Activated CD4-positive, alpha-beta T cell treated with anti-CD3 and anti-CD28 coated beads, Interleukin-2, amount 50 U/mL, for 4 hours (primary cell): ENCODE measurements at places on chromosomes 5 and 9.
A peak's percentile ranks its signal among the peaks of the same experiment; 100 is the strongest.

- DNase-seq = no peak
These were observed 610.4 kb upstream of the CDH10 start for GRCh38 chr5:25255128-25255527.

DNA sequence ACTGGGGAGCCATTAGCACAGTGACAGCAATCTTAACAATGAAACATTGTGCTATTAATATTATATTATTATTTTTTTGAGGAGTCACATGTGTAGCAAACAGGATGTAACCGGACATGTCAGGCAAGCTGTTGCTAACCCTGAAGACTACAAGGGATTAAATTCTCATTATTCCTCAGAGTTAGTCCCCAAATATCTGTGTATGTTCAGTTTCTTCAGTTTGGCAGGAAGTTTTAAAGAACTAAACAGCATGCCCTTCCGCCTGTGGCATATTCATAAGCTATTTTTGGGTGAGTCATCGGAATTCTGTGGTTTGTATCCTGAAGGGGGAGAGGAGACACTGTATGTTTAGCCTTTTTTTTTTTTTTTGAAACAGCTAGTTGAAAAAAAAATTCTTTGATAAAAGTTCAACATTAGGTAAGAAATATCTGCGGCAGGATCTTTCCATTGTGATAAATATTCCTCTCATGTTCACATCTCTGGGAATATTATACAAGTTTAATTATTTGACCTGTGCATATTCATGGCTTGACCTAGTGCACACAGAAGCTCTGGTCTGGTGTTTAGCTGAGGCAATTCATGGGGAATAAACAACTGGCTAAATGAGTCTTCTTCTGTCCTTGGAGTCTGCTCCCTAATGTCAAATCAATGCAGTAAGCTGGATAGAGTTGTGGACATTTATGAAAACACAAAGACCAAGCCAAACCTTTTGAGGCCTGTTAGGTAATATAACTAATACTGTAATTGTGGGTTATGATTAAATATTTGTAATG lies 202.7 kb upstream of the CDKN2B start:
- DNase-seq = no peak

DNA sequence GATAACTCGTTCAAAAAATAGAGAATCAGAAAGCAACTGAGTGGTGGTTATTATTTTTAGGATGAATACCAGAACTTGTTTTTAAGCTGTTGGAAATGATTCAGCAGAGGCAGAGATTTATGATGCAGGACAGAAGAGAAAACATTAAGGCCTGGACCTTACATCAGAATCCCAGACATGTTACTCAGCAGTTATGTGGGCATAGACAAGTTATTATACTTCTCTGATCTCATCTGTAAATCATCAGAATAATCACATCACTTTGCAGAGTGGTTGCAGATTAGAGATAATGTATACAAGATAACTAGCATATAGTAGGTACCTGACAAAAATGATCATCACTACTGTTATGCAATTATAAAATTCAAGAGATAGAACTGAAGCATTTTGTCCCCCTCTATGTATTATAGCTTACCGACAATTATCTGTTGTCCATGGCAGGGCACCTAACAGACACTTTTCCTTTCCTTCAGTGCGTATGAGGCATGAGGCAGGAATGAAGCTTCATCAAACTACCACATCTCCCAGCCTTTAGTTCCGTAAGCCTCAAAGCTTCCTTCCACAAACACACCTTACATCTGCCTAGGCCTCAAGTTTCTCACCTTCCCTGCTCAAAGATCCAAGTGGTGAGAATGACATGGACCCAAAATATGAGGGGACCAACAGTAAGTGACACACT lies 165.9 kb downstream of the DENND1A start:
- no peak for DNase-seq

DNA sequence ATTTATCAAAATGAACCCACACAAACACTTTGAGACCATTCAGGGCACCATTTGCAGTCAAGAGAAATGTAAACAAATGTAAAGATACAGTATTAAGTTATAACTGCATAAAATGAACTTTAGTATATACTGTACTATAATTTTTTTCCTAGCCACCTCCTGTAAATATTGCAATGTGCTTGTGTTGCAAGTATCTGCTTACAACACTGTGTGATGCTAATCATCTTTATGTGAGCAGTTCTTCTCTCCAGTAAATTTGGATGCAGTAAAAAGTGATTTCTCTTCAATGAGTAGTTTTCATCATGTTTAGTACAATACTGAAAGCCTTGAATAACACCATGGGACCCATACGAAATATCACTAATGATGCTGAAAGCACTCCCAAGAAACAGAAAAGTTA lies 9.4 kb downstream of the G3BP1 start:
- no peak for DNase-seq

DNA sequence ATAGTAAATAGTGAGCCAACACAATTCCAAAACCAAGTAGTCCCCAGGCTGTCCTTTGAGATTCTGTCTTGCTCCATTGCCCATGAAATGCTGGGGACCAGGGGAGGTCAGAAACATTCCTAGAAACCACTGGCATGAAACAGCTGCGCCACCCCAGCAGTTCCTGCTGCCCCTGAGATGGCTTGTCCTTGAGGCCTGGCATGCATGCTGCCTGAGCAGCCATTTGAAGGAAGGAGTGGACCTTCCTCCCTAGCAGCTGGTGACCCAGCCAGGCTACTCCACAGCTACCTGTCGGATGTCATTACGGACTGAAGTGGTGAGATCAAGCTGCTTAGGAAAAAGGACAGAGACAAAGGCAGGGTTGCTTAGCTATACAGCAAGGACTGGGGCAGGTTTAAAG lies 260.6 kb downstream of the DENND1A start:
- no peak for DNase-seq

DNA sequence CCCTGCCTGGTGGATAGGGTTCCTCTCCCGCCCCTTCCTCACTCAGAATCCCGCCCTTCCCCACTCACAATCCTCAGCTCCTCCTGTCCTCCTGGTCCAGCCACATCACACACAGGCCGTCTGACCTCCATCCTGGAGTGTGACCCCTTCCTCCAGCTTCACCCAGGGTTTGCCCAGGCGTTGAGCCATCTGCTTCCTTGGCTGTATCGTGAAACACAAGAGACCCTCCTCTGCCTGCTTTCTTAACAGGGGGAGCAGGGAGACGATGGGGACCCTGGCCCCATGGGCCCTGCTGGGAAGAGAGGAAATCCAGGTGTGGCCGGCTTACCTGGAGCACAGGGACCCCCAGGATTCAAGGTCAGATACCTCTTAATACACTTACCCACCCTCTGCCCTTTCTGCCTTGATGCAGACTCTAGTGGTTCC lies 32.3 kb upstream of the ORM1 start:
- no peak for DNase-seq

DNA sequence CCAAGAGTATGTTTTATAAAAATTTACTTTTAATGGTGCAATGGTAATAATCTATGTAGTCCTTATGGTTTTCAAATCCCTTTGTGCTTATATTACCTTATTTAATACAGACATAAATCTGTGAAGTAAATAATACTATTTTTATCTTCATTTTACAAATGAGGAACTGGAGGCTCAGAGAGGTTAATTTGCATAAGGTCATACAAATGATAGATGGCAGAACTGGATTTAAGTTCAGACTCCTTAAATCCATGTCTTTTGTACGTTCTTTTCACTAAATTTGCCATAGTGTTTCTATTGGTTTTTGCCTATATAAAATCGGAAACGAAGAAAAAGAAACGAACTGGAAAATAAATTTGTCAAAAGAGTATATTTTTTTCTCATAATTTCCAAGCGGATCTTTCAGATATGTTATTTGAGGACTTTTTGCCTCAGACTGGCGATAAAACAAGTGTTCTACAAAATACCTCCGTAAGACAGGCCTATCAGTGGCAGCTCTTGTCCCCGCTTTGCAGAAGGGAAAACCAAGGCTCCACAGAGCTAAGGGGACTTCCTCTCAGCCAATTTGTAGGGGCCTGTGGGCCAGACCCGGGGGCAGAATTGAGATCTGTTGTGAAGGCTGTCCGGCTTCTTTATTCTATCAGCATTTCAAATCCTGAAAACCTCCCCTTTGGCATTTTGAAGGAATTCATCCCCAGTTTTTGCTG lies 1.1 kb upstream of the TNFAIP8 start:
- DNase-seq = no peak

DNA sequence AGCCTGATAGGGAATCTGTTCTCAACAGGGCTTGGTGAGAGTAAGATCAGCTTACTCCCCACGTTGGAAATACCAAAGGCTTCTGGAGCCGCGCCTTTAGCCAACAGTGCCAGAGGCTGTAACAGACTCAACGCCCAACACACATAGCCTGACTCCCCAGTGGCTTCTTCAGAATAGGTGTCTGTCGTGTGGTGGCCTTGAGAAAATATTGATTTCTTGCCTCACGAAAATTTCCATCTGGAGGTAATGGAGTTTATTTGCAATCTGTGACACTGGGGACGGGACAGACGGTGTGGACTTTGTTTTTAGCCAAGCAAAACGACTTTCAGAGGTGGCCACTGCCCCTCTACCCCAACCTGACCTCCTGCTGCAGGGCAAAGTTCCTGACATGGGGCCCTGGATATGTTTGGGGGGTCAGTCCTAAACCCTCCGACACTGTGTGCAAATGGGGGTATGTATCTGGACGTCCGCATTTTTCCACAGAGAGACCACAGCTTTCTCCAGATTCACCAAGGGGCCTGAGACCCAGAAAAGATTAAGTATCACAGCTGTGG lies 189.3 kb downstream of the CDK5RAP2 start:
- no peak for DNase-seq

GRCh38 chr9:91885746-91886413 lies 64.1 kb downstream of the ROR2 start:
- DNase-seq = no peak

- no peak for DNase-seq
These were observed 80.8 kb upstream of the IER5L start for GRCh38 chr9:129258823-129259301.

DNA sequence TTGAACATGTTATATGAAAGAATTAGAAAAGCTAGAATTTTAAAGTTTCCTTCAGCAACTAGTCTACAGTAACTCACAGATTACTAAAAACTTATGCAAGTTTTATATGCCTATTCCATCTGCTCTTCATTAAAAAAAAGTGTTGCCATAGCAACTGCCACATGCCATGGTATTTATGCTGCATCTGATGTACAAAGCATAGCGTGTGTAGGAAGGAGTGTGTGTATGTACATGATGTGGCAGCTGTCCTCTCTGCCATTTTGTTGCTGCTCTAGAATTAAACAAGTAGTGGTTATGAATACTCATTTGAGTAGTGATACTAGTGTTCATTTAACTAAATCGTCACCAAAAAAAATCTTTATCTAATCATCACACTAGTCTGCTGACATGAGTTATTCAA lies 593.5 kb downstream of the CETN3 start:
- no peak for DNase-seq

- DNase-seq = no peak
These were observed 91.2 kb upstream of the PAM start for GRCh38 chr5:102663749-102664530.

DNA sequence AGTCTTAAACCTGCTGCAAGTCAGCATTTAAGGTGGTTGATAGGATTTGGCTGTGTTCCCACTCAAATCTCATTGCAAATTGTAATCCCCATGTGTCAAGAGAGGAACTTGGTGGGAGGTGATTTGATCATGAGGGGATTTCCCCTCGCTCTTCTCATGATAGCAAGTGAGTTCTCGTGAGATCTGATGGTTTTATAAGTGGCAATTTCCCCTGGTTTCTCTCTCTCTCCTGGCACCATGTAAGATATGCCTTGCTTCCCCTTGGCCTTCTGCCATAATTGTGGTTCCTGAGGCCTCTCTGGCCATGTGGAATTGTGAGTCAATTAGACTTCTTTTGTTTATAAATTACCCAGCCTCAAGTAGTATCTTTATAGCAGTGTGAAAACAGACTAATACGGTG lies 84.3 kb upstream of the SMC2 start:
- DNase-seq = no peak

DNA sequence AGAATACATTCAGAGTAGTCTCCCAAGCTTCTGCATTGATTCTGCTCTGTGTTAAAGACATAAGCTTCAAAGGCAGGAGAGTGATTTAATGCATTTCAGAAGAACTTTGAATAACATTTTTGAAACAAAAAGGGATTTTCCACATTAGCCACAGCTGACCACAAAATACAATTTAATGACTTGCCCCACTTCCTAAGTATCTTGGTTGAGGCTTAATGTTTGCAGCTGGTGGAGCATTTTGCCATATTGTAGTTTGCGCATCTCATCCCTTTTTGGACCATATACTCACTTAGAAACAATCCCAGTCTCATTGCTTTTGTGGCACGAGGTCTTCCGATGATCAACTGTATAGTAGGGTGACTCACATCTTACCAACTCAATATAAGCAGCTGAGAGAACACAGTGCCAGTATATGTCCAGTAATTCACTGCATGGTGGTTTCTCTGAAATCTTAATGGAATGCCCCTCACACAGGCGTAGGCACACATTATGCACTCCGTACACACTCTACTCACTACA lies 455.8 kb upstream of the PTGER4 start:
- DNase-seq = no peak

DNA sequence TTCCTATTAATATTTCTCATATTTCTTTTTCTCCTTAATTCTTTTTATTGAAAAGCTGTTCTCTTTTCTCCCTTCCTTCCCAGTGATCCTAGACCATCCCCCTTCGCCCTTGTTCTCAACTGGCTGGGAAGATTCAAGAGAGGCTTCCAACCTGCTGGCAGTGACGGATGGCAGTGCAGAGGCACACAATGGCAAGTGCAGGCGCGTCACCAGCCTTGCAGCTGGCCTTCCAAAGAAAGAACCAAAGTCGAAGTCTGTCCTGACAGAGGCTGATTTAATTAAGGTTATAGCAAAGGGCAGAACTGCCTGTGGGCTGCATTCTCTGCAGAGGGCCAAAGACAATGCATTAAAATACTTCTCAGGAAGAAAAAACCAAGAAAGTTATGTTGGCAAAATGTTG lies 7.4 kb downstream of the CEMIP2 start:
- no peak for DNase-seq

GRCh38 chr9:93028448-93029006 lies 30.0 kb upstream of the SUSD3 start:
- peak; percentile 46 for DNase-seq

DNA sequence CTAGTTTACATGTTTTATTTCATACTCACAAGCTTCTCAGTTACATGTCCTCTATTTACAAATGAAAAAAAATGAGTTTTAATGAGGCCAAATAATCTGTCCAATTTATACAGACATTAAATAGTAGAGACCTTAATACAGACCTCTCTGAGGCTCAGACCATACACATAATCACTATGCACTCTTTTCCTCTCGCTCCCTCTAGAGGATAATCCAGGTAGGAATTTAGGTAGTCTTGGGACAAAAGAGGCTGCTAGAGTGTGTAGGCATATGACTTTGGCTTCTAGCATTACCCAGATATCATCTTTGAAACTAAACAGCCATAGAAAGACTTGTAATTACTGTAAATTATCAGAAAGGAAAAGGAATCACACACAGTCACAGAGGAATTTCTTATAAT lies 444.7 kb downstream of the HINT1 start:
- no peak for DNase-seq

DNA sequence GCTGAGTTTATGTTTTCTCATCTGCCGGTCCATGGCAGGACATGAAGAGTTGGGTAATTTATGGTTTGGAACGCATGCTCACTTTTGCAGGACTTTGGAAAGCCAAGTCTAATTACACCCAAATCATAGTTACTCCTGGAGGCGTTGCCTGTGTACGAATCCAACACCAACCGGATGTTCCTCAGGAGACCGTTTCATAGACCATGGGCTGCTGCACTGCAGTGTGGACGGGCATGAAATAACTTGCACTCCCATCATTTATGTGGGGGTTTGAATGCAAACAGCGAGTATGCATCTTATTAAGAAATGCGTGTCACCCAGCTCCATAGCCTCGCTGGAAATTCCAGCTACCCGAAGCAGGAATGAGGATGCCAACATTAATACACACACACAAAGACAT lies 96.1 kb upstream of the IRX2 start:
- DNase-seq = no peak
